ENCODE measurements at places on chromosomes 3 and 15.

- no peak for DNase-seq
Observed at GRCh38 chr15:74337607-74338211, 29.7 kb downstream of the CYP11A1 start.

GRCh38 chr15:78110096-78110495 is 17.7 kb downstream of the SH2D7 start:
- DNase-seq: no peak

DNA sequence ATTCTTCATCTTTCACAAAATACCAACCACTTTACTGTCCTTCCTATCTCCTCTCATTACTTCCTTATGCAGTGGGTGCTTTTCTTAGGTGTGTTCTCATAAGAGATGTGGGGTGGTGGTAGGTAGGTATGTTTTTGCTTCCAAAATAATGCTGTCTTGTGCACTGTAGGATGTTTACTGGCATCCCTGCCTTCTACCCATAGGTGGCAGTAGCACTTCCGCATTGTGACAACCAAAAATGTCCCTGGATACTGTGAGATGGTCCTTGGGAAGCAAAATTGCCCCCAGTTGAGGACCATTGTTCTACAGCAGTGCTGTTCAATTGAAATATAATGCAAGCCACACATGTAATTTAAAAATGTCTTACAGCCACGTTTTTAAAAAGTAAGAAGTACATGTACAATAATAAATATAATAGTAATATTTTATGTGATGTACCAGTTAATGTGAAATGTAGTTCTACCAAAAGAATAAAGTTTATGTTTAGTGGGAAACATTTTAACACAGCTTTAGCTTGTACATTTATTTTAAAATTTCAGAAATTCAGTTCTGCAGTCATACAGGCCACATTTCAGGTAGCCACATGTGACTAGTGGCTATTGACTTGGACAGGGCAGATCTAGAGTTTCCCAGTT is 75.2 kb downstream of the NEO1 start:
- peak; percentile 59 for DNase-seq

DNA sequence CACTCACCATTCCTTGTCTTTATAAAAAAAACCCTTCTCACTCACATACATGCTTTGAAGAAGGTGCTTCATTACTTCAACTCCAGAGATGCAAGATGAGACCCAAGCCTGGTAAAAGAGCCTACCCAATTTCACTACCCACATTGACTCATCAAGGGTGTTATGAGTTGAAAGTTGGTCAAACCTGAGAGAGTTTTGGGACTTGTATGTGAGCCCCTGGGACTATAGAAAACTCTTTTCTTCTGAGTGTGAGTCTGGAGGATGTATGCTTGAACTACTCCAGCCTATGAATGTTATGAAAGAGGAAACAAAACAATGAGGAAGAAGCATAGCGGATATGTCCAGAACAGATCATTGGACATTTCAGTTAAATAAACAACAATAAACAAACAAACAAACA is 106.5 kb upstream of the SATB1 start:
- DNase-seq: no peak

GRCh38 chr15:28899061-28899738 is 13.4 kb downstream of the APBA2 start:
- no peak for DNase-seq
